H4 (cell line): ENCODE measurements at places on chromosomes 2 and 18. TPM values are rescaled to one million over a fixed set of nuclear protein-coding genes. Genes with fewer than 3 reads are reported as not detected.

DNA sequence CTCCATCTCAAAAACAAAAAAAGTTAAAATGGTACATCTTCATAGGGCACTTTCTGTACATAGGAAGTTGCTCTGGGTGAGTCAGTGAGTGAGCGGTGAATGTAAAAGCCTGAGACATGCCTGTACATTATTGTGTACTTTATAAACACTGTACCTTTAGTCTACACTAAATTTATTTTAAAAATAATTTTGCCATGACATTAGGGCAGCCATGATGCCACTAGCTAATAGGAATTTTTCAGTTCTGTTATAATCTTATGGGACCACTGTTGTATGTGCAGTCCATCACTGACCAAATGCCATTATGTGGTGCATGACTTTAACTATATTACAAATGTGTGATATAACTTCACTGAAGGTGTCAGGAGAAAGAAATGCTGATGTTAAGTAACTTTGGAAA is 11.0 kb upstream of the TXNDC2 start:
- no peak for DNase-seq

MATN3 gene
- total RNA-seq: 0.14 and 0.46 TPM in 2 replicates

DNA sequence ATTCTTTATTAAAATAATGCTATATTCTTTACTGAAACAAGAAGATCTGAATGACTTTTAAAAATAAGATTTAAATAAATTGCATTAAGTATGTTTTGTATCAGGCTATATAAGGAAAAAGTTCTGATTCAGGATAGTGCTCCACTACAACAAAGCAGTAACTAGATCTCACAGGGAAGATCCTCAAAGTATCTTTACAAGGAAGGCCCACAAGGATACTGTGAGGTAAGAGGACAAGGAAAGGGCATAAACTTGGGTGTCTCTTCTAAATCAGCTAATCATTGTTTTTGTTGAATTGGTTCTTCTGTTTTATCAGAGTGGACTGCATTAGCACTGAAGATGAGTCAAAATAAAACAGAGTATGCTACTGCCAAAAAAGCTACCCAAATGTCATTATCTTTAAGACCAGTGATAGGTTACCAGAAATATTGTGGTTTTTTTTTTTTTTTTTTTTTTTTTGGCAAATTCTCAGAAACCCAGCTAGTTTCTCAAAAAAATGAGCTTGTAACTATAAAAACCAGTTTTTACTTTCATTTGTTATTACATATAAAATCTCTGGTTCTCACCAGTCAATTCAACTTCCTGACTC is 160.9 kb downstream of the BAZ2B start:
- DNase-seq: no peak

DNA sequence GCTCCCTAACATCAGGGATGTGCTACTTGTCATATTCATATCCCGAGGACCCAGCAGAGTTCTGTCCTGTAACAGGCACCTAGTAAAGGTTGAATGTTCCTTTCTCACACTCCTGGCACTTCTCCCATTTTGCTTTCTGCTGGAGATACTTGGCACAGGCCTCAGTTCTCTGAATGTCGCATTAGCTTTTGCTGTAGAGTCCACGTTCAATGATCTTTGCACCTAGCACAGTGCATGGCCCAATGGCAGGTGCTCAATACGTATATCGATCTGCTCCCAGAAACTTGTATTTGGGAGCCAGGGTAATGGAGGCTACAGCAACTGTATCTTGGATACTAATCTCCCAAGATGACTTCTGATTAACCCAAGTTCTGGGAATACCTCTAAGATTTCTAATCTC is 24.8 kb upstream of the VPS4B start:
- DNase-seq: no peak

DNA sequence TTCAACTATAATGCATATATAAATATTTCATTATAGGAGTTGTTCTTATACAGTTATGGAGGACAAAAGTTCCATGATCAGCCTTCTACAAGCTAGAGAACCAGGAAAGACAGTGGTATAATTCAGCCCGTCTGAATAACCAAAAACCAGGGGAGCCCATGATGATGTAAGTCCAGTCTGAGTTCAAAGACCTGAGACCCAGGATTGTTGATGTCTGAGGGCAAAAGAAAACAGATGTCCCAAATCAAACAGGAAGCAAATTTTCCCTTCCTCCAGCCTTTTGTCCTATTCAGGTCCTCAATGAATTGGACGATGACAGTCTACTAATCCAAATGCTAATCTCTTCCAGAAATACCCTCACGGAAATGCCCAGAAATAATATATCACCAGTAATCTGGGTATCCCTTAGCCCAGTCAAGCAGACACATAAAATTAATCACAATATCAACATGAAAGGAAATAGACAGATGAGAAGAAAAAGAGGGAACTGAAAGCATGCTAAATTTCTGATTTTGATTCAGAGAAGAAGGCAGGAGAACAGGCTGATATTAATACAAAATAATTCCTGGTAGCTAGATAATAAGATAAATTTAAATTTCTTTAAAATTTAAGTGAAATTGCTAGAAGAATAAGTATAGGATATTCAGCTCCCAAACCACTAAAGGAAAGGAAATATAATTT is 255.6 kb upstream of the CTAGE1 start:
- no peak for DNase-seq

DNA sequence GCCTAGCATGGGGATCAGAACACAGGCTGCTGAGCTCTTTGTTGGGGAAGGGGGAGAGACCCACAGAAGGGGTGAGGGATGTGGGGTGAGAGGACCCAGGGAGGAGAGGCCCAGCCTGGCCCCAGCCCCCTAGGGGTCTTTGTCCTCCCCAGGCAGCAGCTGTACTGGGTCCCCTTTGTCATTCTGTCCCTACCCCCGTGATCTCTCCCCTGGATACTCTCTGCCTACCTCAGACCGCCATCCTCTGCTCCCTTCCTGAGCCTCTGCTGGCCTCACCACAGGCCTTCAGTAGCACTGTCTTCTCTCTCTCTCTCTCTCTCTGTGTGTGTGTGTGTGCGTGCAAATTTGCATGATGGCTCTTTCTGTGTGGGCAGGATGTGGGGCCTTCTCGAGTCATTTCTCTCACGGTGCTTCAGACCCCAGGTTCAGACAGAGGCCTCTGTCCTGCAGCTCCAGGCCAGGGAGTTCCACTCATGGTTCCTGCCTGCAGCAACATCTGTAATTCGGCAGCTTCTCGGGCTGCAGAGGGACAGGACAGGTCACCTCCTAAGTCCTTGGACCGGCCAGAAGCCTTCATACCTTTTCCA is 1.4 kb downstream of the PSD4 start:
- DNase-seq: no peak

GRCh38 chr2:208978946-208979345 is 444.9 kb upstream of the MAP2 start:
- no peak for DNase-seq

GRCh38 chr2:199984755-199985154 is 29.4 kb downstream of the MAIP1 start:
- DNase-seq: no peak

- DNase-seq: no peak
These were observed 9.9 kb upstream of the KLF11 start for GRCh38 chr2:10033251-10034006.

MPV17 gene
- total RNA-seq: 52.9 and 61.7 TPM in 2 replicates

DNA sequence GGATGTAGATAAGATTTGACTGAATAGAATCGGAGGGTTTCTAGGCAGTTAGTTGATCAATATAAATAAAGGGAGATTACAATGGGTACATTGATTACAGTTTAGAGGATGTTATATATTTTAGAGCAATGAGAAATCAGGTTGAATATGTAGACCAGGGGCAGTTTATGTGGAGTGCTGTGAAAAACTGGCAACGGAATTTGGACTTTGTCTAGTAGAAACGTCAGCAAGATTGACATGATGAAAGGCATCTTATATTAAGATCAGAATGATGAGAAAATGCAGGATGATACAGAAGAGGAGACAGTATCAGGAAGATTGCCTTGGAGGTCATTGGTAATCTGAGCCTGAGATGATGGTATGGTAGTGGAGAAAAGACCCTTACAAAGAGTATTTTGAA is 39.9 kb downstream of the RAB10 start:
- DNase-seq: no peak

- DNase-seq: peak; percentile 25
These were observed at the start of gene SLC16A14 for GRCh38 chr2:230068651-230069055. Gene SLC16A14 (minus strand): TSS chr2:230068924. CDS start chr2:230059352, 9,572 bp downstream.

GRCh38 chr2:56860991-56861390 is 677.2 kb downstream of the CCDC85A start:
- DNase-seq: no peak

GBX2 gene
- 0.04 and 1.1 TPM in 2 replicates for total RNA-seq

DNA sequence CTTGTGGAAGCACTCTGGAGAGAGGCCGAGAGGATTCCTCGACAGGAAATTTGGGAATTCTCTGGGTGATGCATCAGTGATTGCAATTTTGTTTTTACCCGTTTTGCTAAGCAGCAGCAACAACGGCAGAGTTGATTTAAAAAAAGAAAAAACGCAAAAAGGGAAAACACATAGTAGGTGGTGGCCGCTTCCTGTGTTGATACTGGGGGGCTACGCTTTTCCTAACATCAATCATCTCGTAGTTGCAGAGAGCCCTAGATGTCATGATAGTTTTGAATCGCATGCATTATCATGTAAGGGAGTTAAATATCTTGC is 271 bp upstream of the RBM43 start:
- DNase-seq: no peak

ID2 gene
- 57.8 and 80.4 TPM in 2 replicates for total RNA-seq

DNA sequence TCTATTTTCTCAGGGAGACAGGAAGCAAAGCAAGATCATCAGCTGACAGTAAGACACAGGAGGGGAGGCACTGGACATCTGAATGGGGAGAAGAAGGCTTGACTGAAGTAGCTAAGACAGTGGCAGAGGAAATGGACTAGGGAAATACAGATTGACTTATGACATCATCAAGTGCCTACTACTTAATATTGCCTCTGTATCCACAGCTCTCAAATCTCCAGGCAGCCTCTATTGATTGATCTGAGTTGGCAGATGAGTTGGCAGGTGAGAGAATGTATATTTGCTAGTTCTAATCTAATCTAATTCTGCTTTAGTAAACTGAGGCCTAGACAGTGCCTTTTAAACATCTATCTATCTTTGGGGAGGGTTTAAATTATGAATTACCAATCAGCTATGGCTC is 242.1 kb downstream of the SLC8A1 start:
- DNase-seq: no peak

HTR2B gene
- not detected in 2 replicates for total RNA-seq

GRCh38 chr2:116477229-116477628 is 1337.3 kb upstream of the DDX18 start:
- no peak for DNase-seq

CPO gene
- total RNA-seq: 0.39 TPM in 1 of 2 replicates, not detected in the other

DNA sequence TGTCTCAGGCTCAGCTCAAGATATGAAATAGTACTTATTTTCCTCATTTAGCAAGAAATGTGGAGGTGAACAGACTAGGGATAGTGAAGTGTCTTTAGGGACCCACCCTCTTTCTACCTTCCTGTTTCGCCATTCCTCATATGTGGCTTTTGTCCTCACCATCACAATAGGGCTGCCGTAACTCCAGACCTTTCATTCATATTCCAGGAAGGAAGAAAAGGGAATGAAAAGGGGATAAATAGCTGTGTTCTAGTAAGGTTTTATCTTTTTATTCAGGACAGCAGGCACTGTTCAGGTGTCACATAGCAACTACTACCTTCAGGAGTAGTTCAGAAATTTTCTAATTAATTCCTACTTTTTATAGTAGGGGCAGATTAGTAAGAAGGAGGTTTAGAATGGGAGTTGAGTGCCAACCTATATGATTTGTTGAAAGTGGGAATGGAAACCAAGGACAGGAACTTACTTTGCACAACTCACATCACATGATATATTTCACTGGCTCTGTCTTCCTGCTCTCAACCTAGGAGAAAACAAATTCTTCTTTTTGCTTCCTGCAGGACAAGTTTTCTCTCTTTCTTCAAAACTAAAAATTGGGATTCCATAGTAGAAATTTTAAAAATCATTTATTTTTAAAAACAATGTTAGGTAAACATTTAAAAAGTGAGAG is 36.0 kb upstream of the HDAC4 start:
- DNase-seq: no peak

MOGAT1 gene
- total RNA-seq: not detected in 2 replicates

DNA sequence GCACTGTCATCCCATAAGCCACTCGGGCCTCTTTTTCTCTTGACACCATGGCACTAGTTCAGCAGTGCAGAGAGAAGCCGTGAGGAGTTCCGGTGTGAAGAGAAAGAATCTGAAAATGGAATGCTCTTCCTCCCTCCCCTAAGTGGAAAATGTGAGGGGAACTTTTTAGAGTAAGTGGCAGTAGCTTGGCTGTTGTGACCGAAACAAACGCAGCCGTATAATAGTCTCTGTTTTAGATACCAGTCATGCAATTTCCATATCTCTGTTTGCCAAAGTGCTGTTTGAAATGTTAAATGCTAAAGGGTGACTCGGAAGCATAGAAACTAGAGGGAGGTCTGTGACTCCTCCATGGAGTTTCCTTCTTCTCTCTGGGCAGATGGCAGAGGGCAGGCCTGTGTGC is 122.9 kb downstream of the MTCL1 start:
- DNase-seq: no peak

IFIH1 gene
- total RNA-seq: 15.8 and 18.6 TPM in 2 replicates

ST6GAL2 gene
- 0.21 and 0.37 TPM in 2 replicates for total RNA-seq

LAMA1 gene
- 3.2 and 4.7 TPM in 2 replicates for total RNA-seq

NYAP2 gene
- 0.53 and 0.95 TPM in 2 replicates for total RNA-seq

DNA sequence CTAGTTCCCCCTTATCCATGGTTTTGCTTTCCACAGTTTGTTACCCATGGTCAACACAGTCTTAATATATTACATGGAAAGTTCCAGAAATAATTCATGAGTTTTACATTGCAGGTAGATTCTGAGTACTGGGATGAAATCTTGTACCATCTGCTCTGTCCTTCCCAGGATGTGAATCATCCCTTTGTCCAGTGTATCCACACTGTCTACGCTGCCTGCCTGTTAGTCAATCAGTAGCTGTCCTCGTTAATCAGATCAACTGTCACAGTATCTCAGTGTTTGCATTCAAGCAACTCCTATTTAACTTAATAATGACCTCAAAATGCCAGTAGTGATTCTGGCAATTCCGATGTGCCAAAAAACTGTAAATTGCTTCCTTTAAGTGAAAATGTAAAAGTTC is 76.3 kb downstream of the DYNC1I2 start:
- DNase-seq: no peak

C18orf63 gene
- not detected in 2 replicates for total RNA-seq

GLI2 gene
- 1.9 and 2.0 TPM in 2 replicates for total RNA-seq

DNA sequence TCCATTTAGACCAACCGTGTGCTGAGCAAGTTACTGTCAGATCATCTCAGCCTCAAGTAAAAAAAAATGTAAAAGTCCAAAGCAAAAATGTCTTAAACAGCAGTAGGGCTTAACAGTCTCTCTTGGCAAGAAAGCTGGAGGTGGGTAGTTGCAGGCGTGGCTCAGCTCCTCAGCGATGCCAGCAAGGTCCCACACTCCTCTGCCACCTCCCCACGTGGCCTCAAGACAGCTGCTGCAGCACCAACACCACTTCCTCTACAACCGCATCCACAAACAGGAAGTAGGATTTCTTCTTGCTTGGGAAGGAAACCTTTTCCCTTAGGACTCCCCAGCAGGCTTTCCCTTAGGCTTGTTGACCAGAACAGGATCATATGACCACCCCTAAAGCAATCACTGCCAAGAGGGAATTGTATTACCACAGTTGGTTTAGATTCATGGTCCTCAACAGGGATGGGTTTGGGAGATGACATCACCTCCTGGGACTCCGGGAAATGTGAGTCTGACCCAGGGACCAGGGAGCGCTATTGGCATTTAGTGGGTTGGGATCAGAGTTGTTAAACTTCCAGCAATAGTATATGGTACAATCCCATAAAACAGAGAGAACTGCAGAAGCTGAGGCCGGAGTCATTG is 97.1 kb downstream of the MAPK4 start:
- DNase-seq: peak; percentile 63

- no peak for DNase-seq
These were observed 159.6 kb downstream of the MGAT5 start for GRCh38 chr2:134413430-134413829.
